ENCODE measurements at places on chromosomes 7 and 10.
A peak's percentile ranks its signal among the peaks of the same experiment; 100 is the strongest.

GRCh38 chr7:74449809-74450397, 3.8 kb upstream of the GTF2IRD1 start:
- peak; percentile 11 for DNase-seq

DNA sequence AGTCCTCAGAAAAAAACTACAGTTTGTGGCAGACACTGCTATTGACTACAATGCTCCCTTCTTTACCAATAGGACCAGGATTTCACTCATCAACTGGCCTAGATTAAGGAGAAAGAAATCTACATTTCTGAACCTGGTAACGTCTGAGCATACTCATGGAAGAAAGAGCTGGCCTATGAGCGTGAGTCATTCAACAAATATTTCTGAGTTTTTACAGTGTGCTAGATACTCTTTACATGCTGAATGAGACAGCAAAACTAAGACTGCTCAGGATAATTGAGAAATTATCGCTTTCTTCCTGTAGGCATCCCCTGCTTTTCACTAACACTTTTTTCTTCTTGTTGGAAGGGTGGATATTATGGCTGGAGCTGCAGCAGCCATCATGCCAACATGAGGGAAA, 609.7 kb downstream of the TNS3 start:
- no peak for DNase-seq

DNA sequence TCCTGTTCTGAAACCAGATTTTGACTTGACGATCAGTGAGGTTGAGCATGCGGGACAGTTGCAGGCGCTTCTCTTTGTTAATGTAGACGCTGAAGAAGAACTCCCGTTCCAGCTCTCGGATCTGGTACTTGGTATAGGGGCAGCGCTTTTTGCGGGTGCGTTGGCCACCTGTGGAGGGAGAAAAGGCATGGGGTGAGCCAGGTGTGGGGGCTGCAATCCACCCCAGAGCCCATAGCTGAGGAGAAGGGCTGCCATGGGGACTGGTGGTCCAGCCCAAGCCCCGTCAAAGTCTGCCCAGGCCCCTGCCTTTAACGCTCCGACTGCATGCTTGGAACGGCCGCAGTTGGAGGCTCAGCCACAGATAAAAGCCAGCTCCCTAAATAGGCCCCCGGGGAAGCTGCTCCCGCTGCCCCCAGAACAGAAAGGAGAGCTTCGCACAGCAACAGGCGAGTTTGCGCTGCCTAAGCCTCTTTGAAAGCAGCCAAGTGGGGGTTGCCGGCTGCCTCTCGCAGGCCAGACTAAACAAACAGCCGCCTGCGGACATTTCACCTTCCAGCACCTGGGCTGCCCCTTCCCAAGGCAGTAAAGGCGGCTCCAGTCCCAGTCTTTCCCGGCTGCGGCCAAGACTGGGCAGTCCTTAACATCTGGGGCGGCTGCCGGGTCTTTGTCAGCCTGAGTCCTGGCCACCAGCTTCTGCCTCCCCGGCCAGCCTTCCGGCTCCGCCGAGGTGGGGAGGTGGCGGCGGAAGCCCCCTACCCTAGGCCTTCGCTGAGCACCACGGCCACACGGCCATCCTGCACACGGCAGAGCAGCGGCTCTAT, 2.0 kb downstream of the HOXA11 start:
- DNase-seq, result no peak

GRCh38 chr7:107179326-107180164, 10.7 kb downstream of the HBP1 start:
- no peak for DNase-seq
